ELF-1 (cell line): ENCODE measurements at places on chromosomes 7 and 10.

DNA sequence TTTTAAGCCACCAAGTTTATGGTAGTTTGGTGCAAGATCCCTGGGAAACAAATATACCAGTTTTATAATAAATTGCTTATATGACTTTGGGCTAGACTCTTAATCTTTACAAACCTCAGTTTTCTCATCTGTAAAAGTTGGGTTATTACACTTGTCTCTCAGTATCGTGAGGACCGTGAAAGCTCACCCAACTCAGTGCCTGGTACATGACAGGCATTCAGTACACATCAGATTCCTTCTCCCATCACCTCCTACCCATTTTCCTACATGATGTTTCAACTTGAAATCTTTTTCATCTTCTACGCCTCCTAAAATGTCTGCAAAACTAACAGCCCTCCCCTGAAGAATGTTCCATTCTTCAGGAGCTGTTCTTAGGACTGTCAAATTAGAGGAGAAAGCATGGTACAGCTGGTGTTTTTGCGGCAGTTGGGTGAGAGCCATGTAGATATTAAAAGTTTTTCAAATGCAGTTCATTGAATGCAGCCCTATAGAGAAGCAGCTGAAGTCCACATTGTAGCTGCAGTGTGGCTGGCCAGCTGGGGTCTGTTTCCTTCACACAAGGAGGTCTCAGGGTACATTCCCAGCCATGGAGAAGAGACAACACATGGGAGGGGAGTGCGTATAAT, 812.8 kb downstream of the LRMDA start:
- no peak for DNase-seq

- DNase-seq = peak; percentile 52
Measured at GRCh38 chr10:6165221-6165725, 37.5 kb upstream of the PFKFB3 start.

- peak; percentile 62 for DNase-seq
Measured at GRCh38 chr10:116742367-116743265, at the start of gene HSPA12A. HSPA12A (minus strand) TSS chr10:116742566; CDS start chr10:116742469, 97 bp downstream.

DNA sequence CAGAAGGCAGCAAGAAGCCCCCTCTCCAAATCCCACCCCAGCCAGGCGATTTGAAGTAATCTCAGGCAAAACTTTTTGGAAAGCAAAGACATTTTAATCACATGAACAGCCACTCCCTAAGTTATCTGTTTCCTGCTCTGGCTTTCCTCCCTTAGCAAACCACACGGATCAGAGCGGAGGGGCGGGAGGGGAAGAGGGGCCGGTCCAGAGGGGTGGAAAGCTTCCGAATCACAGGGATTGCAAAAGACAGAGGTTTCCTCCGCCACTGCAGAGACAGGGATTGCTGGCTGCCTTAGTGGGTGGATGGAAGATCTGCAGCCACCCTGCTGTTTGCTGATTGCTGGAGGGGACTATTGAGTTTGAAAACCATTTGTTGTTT, 41.2 kb downstream of the ZCCHC24 start:
- peak; percentile 76 for DNase-seq

GRCh38 chr7:38318803-38319416, 45.5 kb upstream of the TARP start:
- peak; percentile 96 for DNase-seq

GRCh38 chr7:136139417-136139816, 162.3 kb upstream of the MTPN start:
- DNase-seq = no peak

DNA sequence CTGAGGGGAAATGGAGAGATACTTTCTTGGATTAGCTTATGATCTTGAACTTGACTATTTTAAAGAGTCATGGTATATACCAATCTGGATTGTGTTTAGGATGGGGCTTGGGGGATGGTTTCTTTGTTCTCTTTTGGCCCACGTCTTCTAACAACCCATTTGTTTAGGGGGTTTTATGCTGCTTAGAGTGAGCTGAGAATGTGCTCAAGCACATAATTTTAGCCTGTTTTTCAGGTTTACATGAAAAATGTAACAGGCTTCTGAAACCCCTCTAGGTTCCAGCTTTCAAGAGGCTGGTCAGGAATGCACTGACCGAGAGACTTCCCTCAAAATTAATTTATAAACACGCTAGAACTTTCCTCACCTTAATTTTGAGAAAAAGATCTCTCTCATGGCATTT, 94.3 kb downstream of the AUTS2 start:
- DNase-seq = no peak

- no peak for DNase-seq
Measured at GRCh38 chr7:46681865-46682503, 760.9 kb upstream of the IGFBP3 start.

DNA sequence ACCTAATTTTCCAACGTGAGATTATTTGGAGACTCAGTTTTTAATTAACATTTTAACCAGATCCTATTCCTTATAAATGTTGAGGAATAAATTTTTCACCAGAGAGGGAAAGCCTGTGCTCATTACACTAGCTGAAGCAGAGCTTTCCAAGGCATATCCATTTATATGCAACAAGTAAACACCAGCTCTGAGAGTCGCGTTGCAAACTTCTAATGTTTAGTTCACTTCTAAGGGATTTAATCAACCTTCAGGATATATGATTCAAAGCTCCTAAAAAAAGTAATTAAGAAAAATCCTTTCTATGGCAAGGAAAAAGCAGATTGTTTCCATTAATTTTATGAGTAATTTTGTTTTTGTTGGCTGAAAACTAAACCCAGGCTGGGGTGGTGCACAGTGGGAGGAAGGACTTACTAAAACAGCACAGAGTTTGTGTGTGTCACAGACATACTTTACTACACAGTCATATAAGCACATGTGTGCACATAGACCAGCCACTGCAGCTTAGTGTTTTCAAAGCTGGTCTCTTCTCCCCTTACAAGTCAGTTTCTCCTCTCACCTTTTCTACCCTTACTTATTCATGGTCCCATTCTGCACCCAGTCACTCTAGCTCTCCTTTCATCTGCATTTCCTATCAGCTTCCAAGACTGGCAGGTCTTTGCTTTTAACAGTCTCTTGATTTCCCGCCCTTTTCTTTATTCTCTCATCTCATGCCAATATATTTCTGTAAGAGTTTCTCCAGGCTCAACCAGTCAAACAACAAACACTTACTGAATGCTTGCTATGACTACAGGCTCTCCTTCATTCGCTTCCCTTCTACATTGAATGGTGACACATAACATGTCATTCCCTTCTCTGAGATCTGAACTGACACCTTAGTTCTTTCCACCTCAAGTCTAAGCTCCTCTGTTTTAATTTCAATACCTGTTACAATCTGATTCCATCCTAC, 81.1 kb upstream of the FZD1 start:
- no peak for DNase-seq

GRCh38 chr7:64893401-64893800, 9.7 kb upstream of the ZNF273 start:
- no peak for DNase-seq

DNA sequence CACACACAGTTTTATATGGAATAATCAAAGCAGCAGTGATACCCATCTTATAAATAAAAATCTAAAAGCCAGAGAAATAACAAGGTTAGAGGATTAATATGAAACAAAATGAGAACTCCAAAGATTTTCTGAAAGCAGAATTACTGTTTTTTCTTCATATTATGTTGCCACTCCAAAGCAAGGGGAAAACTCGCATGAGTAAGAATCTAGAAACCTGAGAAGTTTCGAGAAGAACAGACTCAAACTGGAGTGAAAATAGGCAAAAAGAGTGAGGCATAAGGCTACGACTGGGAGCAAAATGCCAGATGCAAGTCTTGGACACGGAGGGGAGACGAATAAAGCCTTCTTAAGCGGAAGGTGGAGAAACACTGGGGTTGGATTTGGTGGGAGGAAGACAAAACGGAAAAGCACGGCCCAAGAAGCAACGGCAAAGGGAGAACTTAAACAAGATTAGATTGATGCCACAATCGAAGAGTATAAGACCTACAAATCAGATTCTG, 923 bp downstream of the TNPO3 start:
- no peak for DNase-seq

DNA sequence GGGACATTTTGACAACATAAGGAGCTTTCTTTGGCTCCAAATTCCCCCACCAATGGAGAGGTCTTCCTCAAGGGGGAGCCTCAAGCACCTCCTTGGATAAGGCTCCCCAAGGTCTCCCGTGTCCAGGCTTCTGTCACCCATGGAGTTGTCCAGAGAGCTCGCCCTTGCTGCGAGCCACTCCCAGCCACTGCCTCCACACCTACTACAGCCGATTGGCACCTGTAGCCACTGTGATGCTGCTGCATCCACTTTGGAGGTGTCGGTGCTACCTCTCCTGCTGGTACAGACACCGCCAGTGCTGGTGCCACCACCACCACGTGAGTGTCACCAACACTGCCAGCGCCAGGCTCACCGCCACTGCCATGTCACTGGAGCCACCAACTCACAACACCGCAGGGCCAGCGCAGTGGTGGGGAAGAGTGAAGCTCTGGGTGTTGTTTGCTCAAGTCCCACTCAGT, 22.1 kb upstream of the ENO4 start:
- DNase-seq = no peak

DNA sequence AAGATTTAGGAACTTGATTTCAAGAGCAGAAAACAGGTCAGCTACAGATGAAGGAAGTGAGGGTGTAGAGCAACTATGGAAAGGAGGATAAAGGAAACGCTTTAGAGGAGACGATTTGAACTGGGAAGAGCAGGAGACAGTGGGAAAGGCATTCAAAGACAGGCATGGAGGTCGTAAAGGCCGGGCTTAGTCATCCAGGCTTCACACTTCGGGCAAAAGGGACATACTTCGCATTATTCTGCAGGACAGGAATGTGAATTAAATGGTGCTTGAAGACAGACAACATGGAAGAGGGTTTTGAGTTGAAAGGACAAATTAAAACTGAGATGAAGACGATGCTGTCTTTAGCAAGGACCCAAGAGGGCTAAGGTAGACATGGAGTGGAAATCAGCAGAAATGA, 8.1 kb downstream of the FAM171A1 start:
- peak; percentile 72 for DNase-seq

DNA sequence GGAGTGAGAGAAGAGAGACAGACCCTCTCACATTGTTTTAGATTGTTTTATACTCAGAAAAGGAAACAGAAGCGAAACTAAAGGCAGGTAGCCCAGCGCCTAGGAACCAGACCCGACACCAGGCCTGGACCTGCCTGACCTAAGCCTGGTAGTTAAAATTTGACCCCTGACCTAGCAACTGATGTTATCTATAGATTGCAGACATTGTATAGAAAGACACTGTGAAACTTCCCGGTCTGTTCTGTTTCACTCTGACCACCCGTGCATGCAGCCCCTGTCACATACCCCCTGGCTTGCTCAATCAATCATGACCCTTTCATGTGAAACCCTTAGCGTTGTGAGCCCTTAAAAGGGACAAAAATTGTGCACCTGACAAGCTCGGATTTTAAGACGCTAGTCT, 31.6 kb downstream of the VIPR2 start:
- peak; percentile 74 for DNase-seq

DNA sequence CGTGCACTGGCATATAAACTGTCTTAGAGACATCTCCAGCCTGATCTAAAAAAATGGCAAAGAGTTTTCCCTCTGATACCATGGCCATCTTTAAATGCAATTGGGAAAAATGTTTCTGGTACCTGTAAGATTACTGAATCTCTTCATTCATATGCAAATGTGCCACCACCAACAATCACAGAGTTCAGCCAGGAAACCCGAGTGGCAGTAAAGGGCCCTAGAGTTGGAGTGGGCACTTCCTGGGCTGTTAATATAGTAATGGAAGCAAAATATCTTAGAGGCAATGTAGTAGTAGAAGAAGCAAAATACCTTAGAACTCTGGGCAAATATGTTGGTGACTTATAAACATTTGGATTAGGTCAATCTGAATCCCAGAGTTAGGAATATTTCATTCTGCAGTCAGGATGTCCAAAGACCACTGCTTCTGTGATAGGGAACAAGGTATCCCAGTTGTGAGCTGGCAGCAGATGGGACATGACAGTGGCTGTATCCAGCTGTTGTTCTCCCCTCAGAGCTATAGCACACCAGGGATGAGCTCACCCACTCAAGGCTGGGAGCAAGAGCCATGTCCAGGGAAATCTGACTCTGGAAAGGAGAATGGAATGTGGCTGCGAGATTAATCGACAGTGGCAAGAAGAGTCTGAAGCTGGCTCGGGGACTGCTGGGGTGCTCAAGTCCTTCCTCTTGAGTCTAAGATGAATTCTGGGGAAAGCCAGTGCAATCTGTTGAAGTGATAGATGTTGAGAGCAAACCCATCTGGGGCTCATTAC, 332.1 kb downstream of the PHTF2 start:
- no peak for DNase-seq

DNA sequence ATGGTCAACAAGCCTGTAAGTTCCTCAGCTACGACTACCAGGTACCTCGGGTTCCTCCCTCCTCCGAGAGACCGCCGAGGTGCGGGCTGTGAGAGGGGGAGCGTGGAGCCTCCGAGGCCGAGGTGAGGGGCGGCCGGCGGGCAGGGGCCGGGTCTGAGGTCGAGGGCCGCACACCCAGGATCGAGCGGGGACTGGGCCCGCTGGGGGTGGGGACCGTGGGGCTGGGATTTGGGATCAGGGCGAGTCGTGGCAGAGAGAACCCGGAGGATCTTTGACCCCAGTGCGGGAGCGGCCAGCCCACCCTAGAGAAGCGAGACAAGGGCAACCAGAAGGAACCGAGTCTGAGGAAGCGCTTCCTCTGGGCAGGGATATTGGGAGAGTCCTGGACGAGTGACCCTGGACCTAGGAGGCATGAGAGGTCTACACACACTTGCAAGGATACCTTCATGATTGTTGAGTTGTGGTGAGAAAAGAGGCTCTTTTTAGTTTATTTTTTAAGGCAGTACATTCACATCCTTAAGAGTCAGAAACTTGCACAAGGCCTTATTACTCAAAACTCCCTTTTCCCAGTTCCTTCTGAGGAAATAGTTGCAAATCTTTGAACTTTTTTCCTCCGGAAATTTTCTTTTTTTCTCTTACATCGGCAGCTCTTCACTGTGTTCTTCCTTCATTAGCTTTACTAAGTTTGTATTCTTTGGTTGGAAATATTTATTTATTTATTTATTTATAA, 395 bp downstream of the ZNF487 start:
- DNase-seq = no peak

GRCh38 chr10:92110039-92110794, 180.7 kb downstream of the CPEB3 start:
- no peak for DNase-seq

DNA sequence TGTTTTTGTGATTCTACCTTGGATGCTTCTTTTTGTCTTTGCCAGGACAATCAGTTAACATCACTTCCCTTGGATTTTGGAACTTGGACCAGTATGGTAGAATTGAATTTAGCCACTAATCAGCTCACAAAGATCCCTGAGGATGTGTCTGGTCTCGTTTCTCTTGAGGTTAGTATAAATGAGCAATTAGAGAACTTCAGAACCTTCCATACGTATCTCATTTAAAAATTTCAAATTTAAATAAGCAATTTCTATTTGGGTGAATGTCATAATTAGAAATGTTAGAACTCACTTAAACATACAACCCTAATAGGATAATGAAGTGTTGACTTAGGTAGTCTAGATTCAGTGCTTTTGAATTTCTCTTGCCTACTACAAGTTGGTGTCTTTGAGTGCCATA, 69.3 kb upstream of the ADRA2A start:
- no peak for DNase-seq

DNA sequence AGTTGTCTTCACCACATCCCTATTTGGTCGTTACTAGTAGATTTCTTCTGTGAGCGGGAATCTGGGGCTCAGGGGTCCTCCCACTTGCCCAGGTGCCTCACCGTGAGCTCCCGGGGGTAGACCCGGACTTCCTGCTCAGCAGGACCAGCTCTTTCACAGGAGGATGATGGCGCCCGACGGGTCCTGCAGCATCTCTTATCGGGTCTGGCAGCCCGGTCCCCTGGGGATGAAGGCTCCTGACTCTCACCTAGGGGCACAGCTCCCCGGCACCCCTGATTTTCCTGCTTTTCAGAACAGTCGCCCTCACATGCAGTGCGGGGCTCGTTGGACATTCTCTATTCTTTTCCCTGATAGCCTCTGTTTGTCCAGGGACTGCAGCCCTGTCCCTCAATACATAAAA, 33.0 kb upstream of the SHH start:
- DNase-seq = no peak
